EH (cell line): ENCODE measurements at places on chromosomes 16 and 17.

DNA sequence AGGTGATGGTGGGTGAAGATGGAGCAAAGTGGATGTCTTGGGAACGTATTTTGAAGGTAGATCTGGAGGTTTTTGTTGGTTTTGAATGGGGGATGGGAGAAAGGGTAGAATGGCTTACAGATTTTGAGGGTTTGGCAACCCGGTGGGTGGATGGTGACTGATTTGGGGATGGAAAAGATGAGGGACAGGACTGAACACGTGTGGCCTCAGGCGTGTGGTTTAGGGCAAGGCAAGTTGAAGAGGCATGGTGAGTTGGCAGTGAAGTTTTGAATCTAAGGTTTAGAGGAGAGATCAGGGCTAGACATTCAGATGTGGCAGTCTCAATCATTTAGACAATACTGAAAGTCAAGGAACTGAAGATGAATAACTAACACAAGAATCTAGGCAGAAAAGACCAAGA is 5.0 kb upstream of the DCTPP1 start:
- DNase-seq = no peak

DNA sequence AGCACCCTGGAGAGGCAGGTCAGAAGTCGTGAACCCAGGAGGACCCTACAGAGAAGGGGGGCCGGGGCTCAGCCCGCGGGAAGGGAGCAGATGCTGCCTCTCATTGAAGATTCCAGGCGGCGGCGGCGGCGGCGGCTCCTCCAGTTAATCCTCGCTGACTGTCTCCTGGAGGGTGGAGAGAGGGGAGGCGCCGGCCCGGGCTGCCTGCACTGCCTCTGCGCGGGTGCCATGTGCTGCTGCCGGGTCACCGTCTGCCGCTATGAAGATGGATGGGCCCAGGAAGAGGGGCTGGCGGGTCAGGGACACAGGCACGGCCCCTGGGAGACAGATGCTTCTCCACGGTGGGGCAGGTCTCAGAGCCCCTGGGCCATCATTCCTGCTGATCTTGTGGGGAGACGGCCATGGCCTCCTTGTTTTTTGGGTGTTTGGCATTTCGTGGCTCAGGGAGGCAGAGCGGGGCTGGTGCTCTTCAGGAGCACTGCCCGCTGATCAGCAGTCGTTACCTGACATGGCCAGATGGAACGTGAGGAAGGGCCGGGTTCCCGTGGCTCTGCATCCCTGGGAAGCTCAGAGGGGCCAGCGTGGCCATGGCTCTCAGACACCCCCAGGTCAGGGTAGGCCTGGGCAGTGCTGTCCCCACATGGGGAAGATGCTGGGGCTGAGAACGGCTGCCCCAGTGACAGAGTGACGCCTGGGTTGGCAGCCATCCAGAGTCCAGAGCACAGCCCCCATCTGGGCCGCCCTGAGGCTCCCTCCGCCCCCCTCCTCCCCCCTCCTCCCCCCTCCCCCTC is 36.1 kb downstream of the GINS2 start:
- peak; percentile 72 for DNase-seq

DNA sequence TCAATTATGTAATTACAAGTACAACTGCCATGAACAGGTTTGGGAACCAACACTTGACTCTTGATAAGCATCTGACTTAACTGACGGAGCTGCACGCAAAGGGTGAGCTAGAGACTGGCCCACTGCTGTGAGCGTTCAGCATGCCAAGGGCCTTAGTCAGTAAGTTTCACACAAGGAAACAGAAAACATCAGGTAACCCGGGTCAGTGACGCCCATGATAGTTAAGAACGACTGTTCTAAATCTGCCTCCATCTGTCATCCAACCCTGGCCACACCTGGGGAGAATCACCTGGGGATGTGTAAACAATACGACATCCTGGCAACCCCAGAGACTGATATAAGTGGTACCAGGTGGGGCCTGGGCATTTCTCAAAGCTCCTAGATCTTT is 12.3 kb downstream of the SMIM5 start:
- peak; percentile 46 for DNase-seq

- no peak for DNase-seq
These were observed 320.8 kb downstream of the CBLN1 start for GRCh38 chr16:48960830-48961229.

- DNase-seq = no peak
These were observed 22.6 kb upstream of the KIFC3 start for GRCh38 chr16:57824888-57825287.

DNA sequence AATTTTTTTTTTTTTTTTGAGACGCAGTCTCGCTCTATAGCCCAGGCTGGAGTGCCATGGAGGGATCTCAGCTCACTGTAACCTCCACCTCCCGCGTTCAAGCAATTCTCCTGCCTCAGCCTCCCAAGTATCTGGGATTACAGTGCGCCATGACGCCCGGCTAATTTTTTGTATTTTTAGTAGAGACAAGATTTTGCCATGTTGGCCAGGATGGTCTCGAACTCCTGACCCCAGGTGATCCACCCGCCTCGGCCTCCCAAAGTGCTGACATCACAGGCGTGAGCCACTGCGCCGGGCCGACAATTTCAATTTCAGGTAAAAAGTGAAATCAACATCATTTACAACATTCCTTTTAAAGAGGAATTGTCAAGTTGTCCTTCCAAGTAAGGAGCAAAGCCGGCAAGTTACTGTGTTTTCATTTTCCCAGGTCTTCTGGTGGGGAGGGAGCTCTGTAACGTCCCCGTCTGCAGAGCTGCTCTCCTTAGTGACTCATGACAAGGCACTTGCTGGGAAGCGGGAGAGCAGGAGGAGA is 873 bp downstream of the NPLOC4 start:
- DNase-seq = no peak

DNA sequence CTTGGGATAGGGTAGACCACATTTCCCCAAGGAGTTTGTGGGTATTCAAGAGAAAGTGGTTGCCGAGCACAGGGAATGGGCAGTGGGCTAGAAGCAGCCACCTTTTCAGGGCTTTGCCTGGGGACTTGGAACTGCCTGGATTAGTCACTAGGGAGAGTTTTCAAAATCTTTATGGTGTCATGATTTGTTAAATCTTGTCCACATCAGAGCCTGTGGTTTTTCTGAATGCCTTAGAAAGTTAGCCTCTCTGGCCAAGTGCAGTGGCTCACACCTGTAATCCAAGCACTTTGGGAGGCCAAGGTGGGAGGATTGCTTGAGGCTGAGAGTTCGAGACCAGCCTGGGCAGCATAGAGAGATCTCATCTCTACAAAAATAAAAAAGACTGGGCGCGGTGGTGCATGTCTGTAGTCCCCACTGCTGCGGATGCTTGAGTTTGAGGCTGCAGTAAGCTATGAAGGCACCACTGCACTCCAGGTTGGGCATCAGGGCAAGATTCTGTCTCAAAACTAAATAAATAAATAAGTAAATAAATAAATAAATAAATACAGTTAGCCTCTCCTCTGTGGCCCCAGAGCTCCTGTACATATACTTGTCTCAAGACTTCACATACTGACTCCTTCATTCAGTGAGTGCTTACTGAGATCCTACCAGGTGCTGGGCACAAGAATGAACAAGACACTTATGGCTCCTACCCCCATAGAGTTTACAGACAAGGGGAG is 76.3 kb upstream of the HNF1B start:
- DNase-seq = peak; percentile 41

GRCh38 chr16:88566158-88566557 is 4.0 kb upstream of the ZC3H18 start:
- peak; percentile 61 for DNase-seq

DNA sequence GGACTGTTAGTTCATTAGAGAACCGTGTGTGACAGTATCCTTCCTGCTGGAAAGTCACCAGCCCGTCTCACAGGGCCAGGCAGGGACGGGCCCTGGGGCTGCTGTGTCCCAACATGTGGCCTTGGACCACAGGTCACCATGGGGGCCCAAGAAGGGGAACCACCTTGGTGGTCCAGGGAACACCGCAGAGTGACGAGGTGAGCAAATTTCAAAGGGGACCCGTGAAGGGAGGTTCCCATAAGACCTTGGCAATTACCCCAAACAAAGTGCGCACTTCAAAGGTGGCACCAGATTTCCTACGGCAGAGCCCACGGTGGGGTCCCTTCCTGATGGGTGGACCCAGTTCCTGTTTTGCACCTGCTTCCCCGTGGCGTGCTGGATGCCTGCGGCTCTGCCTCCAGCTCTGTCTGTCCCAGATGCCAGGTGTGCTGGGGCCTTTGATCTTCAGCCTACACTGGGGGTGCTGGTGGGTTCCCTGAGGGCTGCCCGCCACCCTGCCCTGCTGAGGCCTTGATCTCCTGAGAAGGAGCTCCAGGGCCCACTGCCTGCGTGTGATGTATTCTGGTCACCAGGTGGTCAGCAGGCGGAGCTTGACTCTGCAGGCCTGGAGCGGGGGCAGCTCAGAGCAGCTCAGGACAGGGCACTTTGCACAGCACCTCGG is 27.0 kb downstream of the SLC7A5 start:
- no peak for DNase-seq

DNA sequence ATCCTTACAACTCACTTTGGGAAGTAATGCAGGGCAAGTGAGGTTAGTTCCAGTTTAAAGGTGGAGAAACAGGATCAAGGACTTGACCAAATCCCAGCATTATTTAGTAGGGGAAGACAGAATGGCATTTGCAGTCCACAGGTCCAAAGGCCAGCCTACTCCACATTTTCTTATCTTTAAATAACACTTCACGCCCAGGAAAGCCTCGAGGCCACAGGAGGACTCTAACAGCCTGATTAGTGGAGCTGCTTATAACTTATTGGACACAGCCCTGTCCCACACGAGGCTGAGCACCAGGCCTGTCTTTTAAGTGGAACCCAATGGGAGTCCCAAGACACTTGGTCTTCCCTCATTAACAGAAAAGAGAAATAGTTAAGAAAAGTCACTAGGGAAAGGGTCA is 12.1 kb upstream of the HYDIN start:
- DNase-seq = no peak

DNA sequence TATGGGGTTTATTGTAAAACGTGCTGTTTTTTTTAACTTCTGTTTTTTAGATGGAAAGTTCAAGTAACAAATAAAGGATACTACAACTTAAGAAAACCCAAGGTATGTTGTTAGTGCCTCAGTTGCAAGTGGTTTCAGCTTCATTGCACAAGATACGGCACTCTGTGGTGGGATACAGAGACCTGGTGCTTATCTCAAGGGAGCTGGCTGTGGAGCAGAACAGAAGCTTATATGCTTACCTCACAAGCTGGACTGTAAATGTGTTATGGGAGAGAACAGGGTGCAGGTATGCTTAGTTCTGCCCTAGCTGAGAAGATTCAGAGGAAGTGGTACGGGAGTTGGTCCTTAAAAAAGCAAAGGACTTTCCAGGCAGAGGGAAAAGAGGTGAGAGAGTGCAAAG is 15.2 kb downstream of the DGKE start:
- DNase-seq = no peak

DNA sequence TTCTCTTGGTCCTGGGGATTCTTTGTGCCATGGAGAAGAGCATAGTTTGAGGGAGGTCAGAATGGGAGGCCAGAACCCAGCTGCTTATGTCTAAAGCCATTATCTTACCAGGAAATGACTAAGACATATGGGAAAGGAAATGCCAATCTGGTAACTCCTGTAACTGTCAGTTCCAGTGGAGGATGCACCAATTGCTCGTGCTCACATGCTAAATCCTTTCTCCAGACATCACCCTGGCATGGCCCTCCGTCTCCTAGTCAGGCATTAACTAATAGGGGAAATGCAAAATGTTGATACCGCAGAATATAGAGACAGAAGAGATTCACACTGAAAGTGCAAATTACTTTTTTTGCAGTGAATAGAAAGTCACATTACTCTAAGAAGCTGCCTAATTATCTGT is 255.6 kb upstream of the HSBP1 start:
- peak; percentile 89 for DNase-seq

- no peak for DNase-seq
These were observed 34.3 kb upstream of the TOB1 start for GRCh38 chr17:50900383-50900892.

DNA sequence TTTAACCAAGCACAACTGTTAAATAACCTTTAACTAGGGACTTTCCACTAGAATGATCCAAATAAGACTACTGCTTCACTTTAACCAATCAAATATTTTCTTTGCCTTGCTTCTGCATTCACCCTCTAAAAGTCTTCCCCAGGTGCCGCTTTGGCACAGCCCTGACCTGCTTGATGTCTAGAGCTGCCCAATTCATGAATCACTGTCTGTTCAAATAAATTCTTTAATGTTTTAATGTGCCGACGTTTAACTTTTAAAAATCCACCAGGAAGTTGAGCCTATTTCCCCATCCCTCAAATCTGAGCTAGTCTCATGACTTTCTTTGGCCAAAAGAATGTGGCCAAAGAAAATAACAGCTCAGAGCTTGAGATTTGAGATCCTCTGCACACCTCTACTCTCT is 277.8 kb upstream of the SOX9 start:
- no peak for DNase-seq

DNA sequence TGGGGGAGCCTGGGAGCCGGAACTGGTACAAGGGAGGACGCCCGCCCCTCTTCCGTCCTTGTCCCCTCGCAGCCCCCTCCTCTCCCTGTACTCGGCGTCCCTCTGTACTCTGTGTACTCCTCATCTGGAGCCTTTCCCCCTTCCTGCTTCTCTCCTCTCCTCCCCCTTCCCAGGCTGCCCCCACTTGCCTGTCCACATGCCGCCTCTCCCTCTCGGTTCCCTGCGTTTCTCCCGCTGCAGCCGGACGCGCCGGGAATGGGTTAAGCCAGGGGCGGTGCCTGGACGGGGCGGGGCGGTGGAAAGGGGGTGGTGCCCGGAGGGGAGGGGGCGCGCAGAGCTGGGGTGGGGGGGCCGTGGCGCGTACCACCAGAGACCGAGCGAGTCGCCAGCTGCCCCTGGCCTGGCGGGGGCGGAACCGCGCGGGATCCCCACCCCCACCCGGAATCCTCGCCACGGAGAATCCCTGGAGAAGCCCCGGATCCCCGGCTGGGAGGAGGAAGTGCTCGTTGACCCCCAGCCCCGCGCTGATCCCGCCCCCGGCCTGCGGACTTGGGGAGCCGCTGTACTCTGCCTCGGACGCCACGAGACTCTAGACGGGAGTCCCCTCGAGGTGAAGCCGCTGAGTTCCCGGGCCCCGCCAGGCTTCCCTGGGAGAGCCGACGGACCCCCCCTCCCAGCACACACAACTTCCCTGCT is 22.6 kb downstream of the GJD3 start:
- DNase-seq = peak; percentile 72

DNA sequence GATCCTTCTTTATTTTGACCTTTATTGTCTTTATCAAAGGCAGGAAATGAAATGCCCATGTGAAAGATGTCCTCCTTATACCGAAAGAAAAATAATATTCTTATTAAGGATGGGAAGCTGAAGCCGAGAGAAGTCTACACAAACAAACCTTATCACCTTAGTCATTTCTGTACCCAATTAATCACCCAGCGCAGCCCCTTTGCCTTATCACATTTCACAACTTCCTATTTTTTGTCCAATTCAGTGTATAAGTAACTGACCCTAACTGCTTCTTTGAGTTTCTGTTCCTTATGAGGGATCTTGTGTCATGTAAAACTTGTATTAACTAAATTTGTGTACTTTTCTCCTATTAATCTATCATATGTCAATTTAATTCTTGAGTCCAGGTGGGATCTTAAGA is 16.4 kb upstream of the CCL23 start:
- no peak for DNase-seq
